NCI-H1092 treated with DMSO at 0.1 percent for 48 hours (cell line): ENCODE measurements at places on chromosomes 1 and 21.

DNA sequence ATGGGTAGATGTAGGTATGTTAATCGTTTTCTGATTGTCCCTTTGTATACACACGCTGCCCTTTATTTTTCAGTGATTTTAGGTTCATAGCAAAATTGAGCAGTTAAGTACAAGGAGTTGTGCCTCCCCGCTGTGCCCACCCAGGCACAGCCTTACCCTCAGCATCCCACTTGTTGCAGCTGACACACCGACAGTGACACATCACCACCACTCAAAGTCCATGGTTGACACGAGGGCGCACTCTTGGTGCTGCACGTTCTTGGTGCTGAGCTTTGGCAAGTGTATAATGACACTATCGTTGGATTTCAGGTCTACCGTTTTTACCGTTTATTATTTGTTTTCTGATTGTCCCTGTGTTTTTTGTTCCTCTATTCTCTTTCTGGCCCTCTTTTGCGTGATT, 15.6 kb downstream of the C1orf159 start:
- DNase-seq: no peak

GRCh38 chr1:230144758-230145504, 77.9 kb downstream of the GALNT2 start:
- no peak for DNase-seq

GRCh38 chr1:23044035-23044434, 24.8 kb downstream of the KDM1A start:
- no peak for DNase-seq

DNA sequence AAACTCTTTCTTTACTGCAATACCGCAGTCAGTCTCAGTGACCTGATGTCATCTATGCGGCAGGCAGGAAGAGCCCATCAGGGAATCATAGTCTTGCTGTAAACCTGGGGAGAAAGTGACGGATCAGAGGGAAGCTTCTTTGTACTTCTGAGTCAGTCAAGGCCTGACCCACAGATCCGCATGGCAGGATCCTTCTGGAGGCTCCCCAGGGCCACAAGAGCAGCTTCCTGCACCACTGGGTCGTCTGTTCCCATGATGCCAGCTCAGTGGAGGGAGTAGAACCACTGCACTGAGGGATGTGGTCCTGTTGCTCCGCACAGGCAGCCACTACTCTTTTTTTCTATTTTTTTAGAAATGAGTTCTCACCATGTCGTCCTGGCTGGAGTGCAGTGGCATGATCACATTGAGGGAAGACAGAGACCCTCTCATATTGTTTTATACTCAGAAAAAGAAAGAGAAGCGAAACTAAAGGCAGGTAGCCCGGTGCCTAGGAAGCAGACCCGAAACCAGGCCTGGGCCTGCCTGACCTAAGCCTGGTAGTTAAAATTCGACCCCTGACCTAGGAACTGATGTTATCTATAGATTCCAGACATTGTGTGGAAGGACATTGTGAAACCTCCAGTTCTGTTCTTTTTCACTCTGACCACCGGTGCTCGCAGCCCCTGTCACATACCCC, 6.3 kb upstream of the ERVH48-1 start:
- DNase-seq: no peak

GRCh38 chr1:200029035-200029821, 1.7 kb downstream of the NR5A2 start:
- peak; percentile 61 for DNase-seq

DNA sequence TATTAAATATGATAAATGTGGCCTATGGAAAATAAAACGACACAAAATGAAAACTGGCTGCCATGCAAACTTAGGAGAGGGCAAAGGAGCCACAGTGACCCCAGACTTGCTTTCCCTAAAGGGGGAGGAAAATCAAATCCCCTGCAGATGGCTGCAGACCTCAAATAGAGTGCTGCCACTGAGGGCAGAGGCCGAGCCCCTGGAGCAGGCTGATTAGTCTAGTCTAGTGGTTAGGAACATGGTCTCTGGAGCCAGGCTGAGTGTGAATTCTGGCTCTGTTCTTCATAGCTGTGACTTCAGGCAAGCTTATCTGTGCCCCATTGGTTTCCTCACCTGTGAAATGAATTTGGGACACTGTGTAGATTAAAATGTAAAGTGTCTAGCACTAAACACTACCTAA, 60.8 kb downstream of the ITPKB start:
- DNase-seq: no peak

- peak; percentile 31 for DNase-seq
Observed at GRCh38 chr21:44892536-44893277, 19.2 kb upstream of the PTTG1IP start.

- DNase-seq: no peak
Observed at GRCh38 chr1:23168079-23168444, 594 bp downstream of the LUZP1 start.

DNA sequence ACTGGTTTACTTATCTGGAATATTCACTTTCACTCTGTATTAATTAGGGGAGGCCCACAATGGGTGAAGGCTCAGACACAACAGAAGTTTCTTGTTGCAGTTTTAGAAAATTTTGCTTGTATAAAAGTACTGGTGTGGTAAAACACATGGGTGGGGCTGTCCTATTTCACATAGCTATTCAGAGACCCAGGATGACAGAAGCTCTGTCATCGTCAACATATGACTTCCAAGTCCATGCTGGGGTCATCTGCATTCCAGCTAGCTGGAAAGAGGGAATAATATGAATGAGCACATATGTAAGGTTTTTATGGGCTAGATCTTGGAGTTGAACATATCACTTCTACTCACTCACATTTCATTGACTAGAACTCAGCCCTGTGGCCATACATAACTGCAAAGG, 166.4 kb upstream of the KCTD3 start:
- no peak for DNase-seq

- no peak for DNase-seq
Observed at GRCh38 chr1:188006354-188006753, 1177.6 kb downstream of the PLA2G4A start.

GRCh38 chr1:203871114-203871880, 9.9 kb downstream of the SNRPE start:
- peak; percentile 58 for DNase-seq

- no peak for DNase-seq
Observed at GRCh38 chr1:112268408-112268807, 127.6 kb upstream of the CTTNBP2NL start.

GRCh38 chr1:36401602-36402503, 4.1 kb upstream of the LSM10 start:
- no peak for DNase-seq

GRCh38 chr1:109112056-109112651, 1.8 kb upstream of the ELAPOR1 start:
- DNase-seq: no peak

- DNase-seq: no peak
Observed at GRCh38 chr1:183126000-183126366, 60.1 kb upstream of the LAMC2 start.
